ENCODE measurements at places on chromosomes 3 and 15.

GRCh38 chr3:110868106-110868505, 203.5 kb upstream of the NECTIN3 start:
- DNase-seq: no peak

GRCh38 chr15:100723315-100723801, 121.0 kb downstream of the ASB7 start:
- DNase-seq: no peak

DNA sequence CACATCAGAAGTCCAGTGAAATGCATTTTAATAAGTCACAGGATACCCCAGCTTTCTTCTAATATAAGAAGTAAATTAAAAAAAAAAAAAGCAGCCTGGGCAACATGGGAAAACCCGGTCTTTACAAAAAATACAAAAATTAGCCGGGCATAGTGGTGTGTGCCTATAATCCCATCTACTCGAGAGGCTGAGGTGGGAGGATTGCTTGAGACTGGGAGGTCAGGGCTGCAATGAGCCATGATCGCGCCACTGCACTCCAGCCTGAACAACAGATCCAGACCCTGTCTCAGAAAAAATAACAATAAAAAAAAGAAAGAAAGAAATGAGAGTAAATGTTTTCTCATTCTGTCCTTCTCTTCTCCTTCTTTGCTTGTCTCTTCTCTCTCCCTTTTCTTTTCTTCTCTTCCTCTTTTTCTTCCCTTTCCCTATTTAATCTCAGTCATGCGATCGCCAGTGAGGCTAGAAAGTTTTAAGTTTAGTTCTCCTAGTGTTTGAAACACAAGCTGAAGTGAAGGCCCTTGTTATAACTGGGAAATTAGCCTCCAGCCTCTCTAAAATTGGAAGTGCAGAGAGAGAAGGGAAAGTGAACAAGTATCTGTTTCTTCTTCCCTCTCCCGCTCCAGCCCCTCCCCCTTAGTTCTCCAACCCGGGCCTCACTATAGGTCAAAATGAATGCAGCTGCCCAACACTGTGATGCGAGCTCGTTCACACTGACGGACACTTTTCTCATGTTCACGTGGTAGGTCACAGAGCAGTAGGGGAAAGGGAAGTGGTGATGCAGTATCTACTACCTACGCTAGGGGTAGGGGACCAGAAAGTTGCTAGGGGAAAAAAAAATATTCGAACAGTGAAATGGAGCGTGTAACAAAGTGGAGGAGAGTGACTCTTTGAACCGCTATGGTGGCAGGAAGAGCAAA, 23.5 kb upstream of the TSC22D2 start:
- no peak for DNase-seq

GRCh38 chr15:25481208-25481859, 42.5 kb upstream of the UBE3A start:
- DNase-seq: no peak

DNA sequence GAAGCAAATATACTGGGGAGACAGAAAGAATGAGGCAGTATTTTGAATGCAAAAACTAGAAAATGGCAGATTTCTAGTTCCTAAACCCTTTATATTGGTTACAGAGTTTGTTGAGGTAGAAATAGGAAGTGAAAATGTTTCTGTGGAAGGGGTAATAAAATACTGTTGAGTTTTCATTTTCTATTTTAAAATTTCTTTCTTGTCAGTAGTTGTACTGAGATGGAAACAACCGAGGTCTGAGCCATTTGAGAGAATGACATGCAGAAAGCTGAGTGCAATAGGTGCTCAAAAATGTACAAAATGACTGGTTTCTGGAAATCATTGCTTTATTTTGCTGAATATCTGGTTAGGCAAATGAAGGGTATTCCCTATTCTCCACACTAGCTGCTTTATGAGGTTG, 361.4 kb downstream of the CHL1 start:
- no peak for DNase-seq

DNA sequence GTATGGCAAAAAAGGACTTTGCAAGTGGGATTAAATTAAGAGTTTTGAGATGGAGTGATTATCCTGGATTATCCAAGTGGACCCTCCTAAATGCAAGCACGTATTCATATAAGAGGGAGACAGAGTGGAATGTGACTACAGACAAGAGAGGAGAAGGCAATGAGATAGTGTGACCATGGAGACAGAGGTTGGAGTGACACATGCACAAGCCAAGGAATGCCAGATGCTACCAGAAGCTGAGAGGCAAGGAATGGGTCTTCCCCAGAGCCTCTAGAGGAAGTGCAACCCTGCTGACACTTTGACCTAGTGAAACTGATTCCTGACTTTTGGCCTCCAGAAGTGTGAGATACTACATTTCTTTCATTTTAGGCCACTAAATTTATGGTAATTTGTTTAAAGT, 117.2 kb downstream of the UACA start:
- DNase-seq: no peak

GRCh38 chr3:193586526-193586925, 6.5 kb upstream of the OPA1 start:
- DNase-seq: no peak

- no peak for DNase-seq
These were observed 4.7 kb downstream of the RBMS3 start for GRCh38 chr3:29285471-29286071.

DNA sequence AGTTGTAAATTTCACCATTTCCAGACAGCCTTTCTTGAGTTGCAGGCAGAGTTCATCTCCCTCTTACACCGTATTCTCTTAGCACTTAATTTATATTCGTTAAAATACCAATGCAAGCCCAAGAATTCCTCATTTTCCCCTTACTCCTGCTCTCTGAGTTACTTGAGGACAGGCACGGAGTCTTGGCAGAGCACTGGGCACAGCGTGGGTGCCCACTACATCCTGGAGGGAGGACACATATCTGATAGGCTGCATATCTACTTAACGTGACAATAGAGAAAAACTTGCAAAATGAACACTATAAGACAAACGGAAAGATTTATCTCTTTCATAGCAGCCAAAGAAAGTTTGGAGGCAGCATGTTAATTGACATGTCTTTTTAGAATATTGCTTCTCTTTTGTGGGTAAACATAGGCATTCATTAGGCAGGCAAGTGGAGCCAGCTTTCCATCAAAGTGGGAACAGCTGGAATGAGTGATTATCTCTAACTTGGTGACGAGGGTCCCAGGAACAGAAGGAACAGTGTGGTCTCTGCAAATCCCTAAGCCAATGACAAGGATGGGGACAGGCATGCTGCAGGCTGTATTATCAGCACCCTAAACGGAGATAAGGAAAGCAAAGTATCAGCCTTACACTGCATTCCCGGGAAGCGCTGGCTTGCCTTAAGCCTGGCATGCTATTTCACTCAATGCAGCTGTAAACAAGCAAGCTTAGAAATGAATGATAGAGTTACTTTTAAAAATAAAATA, 116.5 kb downstream of the RTP4 start:
- DNase-seq: no peak

GRCh38 chr3:43885908-43886618, 195.3 kb downstream of the ABHD5 start:
- DNase-seq: no peak

DNA sequence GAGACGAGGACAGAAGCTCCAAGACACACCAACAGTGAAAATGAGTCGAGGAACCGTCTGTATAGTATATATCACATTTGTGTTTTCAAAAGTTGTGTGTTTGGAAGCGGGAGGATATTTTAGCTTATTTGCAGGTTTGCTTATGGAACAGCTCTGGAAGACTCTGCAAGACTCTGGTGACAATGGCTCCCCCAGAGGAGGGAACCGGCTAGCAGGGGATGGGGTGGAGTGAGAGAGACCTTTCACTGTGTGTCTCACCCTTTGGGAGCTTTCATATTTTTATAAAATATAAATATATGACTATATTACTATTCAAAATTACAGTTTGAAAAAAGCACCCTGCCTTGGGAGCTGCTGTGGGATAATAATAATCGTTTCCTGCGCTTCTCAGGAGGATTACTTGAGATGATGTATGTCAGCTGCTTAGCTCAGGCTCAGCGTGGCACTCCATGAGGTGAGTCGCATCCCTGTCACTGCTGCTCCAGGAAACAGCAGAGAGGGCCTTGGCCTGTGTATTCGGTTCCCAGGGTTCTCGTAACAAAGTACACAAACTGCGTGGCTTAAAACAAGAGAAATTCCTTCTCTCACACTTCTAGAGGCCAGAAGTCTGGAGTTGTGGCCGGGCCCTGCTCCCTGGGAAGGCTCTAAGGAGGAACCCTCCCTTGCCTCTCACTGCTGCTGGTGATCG, 183.9 kb downstream of the FAM43A start:
- no peak for DNase-seq

DNA sequence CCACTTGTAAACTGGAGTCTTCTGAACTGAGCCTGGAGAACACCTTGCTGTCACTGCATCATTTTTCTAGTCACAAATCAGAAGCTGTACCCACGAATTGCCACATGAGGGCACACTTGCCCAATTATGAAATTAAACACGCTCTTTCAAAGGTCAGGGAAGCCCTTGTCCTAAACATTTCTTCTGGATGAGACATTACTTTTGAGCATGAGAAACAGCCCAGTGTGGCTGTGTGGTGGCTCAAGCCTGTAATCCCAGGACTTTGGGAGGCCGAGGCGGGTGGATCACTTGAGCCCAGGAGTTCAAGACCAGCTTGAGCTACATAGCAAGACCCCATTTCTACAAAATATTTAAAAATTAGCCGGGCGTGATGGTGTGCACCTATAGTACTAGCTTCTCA, 27.5 kb upstream of the CFAP161 start:
- DNase-seq: no peak

GRCh38 chr15:82804575-82804949, 1.3 kb downstream of the FSD2 start:
- DNase-seq: no peak

- DNase-seq: no peak
These were observed 134.2 kb upstream of the SATB1 start for GRCh38 chr3:18559331-18559842.

GRCh38 chr3:66075281-66075680, 36.6 kb upstream of the MAGI1 start:
- no peak for DNase-seq

- no peak for DNase-seq
These were observed 57.3 kb downstream of the ROPN1B start for GRCh38 chr3:126026277-126026751.

DNA sequence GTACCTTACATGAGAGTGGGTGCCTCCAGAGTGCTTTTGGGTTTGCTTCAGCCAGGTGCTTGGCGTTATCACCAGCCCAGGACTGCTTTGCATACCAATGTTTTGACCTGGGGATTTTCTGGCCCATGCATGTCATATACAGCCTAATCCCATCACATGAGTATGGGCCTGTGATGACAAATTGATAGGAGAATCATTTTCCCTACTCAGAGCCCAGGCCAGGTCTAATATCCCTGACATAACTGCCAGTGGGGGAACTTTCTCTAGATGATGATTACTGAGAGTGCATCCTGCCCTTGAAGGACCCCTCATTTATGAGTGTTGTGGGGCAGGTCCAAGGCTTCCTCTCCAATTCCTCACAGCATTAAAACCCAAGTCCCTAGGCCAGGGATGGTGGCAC, 197.5 kb upstream of the LYSMD4 start:
- DNase-seq: no peak

DNA sequence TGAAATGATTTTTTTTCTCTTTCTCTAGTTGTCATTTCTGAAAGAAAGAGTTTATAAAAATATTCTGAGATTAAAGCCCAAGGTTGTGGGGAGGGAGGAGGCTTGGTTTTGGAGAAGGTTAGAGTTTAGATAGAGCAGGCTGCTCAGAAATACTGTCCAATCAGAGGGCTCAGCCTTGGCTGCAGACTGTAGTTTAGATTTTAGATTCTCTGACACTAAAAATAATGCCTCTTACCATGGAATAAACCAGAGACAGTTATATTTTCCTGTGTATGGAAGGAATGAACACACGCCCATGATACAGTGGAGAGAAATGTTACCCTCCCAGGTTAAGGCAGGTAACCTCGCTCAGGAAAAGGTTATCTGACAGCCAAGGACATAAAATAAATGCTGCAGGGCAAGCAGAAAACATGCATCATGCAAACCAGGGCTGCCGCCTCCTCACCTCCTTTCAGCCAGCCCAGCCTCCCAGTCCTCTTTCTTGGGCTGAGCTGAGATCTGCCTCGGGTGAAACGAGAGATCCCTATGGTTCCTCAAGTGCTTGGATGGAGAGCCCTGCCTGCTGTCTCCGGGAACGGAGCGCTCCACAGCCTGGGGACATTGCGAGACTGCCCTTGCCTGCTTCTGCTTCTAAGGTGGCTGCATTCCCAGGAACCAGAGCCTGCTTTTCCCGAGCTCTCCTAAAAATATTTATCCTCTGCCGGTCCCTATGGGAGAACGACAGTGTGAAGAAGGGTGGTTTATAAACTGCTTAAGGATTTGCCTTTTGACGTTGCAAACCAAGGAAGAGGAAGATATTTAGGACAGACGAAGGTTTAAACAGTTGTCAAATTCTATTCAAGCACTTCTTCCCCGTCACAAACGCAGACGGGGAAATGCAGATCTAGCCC, 848 bp downstream of the NCEH1 start:
- DNase-seq: no peak

DNA sequence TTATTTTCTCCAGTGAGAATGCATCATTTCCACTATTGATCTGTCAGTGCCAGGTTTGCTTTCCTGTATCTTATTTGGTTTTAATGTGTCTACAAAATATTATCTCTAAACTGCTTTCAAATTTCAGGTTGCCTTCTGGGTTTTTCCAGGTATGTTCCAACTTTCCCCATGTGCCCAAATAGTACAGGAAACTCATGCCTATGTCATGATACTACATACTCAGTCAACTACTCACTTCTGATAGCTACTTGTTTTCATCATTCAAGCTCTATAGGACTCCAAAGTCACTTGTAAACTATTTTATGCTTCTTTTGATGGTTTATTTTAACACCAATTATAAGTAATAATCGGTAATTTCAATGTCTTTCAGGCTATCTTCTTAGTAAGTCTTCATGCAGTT, 134.8 kb upstream of the TTC14 start:
- no peak for DNase-seq

- DNase-seq: no peak
These were observed 78.0 kb upstream of the SNRPA1 start for GRCh38 chr15:101372960-101373525.

GRCh38 chr3:72451841-72452240, 396.4 kb downstream of the SHQ1 start:
- no peak for DNase-seq

GRCh38 chr3:110243081-110243480, 828.5 kb upstream of the NECTIN3 start:
- DNase-seq: no peak

DNA sequence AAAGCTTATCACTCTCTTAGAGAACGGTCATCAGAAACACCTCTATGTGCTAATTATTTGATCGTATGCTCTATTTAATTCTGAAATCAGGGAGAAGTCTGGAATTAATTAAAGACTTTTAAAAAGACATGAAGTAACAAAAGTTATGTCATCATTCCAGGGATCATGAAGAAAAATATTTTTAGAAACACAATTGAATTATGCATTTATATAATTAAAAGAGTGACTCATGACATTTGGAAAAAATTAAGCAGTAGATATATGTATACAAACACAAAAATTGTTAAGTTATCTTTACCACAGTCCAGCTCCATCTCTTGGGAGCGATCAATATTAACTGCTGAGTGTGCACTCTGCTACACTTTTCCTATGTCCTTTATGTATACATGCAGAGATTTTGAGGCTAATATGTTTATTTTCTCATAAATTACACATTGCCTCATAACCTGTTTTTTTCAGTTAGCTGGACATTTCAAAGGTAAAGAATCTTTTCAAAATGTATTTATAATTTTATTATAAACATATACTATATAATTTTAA, 717.7 kb downstream of the GBE1 start:
- DNase-seq: no peak
